Brain microvascular endothelial cell (primary cell): ENCODE measurements at places on chromosomes 7 and 10.

GRCh38 chr10:93379731-93380575 lies 102.2 kb downstream of the MYOF start:
- DNase-seq = peak; percentile 87

GRCh38 chr10:77231884-77232610 lies 405.6 kb downstream of the KCNMA1 start:
- DNase-seq = no peak

DNA sequence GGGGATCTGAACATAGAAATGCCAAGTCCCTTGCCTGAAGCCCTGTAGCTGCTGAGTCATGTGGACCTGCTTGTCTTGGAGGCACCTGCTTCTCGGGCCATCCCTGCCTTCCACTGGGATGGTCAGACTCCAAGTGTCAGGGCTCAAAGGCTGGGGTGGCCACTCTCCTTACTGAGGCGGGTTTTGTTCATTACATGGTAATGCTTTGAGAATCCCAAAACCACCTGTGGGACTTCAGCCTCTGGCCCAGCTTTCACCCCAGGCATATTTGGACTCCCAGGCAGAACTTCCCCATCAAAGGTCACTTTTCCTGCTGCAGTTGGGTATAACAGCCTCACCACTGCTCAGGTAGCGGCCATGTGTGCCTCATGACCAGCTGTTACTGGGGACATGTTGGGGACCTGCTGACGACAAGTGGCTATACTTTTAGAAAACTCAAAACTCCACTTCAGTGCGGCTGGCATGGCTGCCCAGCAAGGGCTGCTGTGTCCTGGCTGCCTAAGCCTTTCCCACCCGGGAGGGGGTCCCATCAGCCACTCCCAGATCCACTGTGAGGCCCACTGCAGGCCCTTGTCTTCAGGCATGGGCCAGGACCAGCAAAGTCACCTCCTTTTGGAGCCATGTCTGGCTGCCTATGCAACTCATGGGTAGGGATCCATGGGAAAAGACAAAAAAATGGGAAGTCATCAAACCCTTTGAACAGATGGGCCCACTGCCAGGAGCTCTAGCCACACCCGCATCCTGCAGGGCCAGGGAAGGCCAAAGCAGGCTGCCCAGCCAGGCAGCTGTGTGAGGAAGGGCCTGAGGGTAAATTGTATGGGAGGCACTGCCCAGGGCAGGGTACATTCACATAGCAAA lies 96.7 kb downstream of the ARHGAP22 start:
- DNase-seq = no peak

DNA sequence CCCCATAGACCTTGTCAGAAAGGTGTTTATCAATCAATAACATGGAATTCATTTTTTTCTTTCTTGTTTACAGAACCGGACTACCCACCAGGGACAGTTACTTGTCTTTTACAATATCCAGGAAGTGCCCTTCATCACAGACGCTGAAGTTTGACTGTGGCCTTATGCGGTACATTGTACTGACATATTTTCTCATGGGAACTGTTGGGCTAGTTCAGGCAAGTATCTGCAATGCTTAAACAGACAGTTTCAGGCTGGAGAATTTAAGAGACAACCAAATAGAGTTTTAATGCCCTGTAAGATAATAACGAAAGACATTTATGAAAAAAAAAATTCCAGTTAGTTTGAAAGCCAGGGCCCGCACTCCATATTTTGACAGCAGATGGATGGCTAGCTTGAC lies 246.4 kb downstream of the GATA3 start:
- no peak for DNase-seq

DNA sequence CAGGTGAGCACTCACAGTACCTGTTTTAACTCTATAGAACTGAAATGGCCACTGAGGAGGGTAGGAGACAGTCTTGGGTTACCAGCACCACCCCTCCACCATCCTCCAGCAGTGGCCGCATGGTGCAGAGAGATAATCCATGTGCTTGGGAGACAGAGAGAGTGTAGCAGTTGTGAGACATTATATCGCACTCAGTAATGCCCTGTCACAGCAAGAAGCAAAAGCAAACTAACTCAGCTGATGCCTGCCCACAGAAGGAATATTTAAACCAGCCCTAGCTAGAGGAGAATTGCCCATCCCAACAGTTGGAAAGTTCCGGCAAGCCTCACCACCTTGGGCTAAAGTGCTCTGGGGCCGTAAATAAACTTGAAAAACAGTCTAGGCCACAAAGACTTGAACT lies 58.8 kb upstream of the HBP1 start:
- DNase-seq = no peak

DNA sequence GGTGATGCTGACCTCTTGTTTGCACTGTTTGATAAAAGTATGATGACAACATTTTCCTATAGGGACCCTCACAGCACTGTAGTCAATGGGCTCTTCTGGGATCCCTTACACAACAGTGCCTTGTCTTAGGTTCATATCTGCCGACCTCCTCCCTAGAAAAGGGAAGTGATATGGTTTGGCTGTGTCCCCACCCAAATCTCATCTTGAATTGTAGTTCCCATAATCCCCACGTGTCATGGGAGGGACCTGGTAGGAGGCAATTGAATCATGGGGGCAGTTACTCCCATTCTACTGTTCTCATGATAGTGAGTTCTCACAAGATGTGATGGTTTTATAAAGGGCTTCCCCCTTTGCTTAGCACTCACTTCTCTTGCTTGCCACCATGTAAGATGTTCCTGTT lies 23.1 kb downstream of the ZC3HAV1 start:
- no peak for DNase-seq

DNA sequence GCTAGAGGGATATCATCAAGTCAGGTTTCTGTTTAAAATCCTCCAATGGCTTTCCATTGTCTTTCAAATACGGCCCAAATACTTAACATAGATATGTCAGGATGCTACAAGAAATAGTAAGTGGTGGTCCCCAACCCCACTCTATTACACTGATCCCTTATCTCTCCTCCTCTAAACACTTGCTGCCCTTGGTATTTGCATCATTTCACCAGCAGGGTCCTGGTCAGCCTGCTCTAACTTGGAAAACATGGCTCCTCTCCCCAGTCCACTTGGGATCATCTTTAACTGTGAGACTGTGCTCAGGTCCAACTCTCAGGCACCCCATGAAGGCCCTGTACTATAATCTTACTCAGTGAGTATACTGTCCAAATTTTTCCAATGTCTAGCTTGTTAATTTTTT lies 53.8 kb upstream of the GSAP start:
- DNase-seq = no peak

DNA sequence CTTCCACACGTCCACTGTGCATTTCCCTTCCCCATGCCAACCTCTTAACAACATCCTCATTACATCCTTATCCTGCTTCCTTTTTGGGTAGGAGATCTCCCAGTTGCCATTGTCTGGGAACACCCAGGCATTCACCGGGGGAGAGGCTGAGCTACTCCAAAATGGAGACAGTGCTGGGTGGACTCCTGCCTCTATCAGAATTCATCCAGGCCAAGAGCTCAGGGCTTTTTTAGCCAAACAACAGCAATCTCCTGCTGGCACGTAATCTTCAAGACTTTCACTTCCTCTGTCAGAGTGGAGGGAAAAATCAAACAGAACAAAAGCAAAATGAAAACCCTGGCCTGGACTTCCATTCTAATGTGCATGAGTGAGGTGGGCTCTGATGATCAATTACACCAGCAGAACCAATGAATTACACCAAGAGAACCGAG lies 245.0 kb downstream of the PRPF18 start:
- no peak for DNase-seq

DNA sequence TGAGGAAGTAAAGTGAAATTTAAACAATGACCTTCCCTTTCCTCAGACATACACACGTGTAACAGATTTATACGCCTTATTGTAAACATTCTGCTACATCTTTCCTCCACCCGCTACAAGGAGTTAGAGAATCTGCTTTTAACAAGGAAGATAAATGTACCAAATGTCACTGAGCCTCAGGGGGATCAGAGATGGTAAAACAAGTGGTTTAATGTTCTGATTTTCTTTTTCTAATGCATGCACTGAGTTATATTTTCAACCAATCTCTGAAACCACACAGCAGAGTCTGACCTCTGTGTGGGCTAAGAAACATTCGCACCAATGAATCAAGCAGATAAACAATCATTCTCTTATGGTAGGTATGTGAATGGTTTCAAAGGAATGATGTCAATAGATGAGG lies 599.5 kb downstream of the ARL4A start:
- DNase-seq = no peak
